ENCODE measurements at places on chromosomes 11 and 22.

DNA sequence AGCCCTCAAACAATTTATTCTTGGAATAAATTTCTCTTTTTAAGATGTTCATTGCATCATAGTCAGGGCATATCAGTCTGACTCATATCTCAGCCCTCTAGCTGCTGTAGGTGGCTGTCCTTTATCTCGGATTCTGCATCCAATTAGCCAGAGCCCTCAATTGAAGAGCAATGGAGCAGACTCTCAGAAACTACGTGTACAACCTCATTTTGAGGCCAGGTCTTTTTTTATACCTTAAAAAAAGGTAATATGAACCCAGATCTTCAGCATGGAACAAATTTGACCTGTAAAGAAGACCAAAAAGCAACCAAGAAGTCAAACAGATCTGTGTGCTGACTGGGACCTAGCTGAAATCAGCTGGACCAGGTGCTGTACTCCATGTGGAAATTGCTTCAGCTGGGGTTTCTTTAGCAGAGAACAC, 8.7 kb downstream of the OR52A5 start:
- DNase-seq, result no peak

DNA sequence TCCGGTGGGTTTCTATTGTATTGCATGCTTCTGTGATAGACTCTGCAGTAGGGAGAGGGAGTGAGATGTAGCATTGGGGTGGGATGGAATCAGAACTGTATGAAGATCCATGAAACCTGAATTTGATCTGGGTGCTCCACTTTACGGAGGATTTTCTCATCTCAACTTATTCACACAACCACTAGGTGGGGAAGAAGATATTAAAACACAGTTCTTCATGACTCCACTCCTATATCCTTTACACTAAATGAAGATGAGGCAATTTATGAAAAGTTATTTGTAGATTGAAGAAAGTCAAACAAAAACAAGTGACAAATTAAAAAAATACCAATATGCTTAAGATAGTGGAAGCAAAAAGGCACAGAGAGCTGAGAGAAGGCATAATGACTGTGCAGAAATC, 92.6 kb upstream of the PDGFD start:
- DNase-seq, result no peak

DNA sequence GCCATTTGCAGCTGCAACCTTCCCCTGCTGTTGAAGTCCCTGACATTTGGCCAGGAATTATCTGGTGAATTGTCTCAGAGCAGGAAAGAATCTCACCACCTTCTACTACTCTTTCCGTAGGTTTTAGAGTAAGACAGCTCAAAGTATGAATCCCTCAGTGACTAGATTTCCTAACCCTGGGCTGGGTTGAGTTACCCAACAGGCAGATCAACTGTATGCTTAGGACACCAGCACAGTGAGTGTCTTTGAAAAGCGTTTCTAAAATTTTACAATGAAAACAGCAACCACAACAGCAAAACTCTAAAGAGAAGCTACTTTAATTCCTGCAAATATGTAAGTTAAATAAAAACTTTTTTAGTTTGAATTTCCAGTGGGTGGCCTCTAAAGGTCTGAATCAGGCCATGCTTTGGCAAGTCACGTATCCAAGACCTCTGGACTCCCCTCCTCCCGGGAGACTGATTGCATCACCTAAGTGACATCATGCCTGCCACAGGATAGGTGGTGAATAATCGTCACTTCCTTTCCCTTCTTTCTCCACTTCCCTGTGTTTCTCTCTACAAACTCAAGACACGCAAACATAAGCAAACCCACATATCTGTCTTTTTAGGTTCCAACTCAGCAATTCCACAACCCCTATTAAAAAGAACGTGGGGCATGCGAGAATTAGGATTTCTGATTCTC, 7.8 kb downstream of the OR8B12 start:
- no peak for DNase-seq

DNA sequence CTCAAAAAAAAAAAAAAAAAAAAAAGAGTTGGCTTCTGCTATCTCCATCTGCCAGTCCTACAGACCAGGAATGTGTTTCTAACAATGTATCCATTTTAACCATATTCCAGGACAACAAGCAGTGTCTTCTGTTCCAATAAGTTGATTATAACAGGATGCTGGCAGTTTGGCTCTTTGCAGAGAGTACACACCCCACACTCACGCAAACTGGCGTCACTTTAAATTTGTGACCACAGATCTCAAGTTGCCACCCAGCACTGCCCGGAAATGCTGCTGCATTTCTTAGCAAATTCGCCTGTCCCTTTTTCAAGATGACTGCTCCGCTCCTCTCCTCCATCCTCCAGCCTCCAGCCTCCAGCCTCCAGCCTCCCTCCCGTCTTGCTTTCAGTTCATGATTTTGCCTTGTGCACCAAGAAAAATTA, 44.3 kb downstream of the SCGB1A1 start:
- DNase-seq, result no peak

DNA sequence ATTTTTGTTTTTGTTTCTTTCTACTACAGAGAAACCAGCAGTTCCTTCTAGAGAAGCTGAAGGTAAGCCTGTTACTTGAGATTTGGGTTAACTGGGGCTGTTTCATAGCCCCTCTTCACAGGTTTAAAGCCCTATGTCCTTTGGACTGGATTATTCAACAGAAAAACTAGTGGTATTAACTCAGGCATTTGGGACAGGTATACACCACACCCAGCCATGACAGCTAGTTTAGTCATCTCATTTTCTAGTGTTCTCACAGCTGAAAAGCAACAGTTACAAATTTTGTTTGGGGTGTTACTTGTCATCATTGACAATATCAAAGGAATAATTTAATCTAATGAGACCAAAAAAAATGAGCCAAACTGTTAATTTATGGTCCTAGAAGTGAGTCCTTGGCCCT, 14.0 kb downstream of the LAYN start:
- no peak for DNase-seq

GRCh38 chr22:36814801-36815200, 2.0 kb downstream of the PVALB start:
- DNase-seq, result no peak

DNA sequence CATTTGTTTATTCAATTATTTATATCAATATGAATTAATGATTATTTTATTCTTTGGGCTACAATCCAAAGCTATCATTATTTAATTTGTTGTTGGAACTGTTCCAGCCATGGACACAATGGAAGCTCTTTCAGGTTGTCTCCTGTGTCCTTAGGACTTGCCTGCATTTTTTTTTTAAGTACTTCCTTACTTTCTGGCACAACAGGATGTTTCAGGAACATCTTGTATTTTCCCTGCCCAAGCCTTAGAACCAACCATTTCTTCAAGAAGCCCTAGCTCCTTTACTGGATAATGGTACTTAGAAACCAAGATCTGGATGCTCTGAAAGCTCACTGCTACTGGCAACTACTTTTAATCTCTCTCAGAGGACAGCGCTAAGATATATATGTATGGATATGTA, 57.8 kb upstream of the CLNS1A start:
- DNase-seq, result no peak

DNA sequence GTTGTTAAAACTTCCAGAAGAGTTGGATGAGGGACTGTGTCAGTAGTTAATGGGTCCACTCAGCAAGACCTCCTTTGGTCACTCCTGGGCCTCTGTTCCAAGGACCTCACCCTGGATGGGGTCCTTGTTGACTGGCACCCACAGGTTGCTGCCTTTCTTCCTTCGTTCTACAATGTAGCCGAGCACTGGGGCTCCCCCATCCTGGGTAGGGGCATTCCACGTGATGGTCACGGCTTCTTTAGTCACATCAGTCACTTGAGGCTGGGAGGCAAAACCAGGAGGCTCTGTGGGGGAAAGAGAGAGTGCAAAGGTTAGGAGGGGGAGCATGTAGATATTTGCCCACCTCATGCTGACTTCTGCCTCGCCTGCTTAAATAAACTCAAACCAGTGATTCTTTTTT, 12.0 kb downstream of the TMEM86A start:
- DNase-seq, result no peak

DNA sequence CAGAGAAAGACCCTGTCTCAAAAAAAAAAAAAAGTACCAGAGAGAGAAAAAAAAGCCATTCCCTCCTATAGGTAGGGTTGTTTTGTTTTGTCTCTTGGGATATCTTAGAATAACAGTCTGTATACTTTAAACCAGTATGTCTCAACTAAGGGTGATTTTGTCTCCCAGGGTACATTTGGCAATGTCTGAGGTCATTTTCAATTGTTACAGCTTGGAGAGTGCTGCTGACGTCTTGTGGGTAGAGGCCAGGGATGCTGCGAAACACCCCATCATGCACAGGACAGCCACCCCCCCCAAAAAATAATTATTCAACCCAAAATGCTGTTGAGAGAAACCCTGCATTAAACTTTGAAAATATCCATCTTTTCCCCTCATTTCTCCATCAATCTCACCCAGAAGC, 56.1 kb upstream of the CRTAM start:
- DNase-seq, result no peak

GRCh38 chr11:98572941-98573340, 447.8 kb upstream of the CNTN5 start:
- DNase-seq, result no peak

DNA sequence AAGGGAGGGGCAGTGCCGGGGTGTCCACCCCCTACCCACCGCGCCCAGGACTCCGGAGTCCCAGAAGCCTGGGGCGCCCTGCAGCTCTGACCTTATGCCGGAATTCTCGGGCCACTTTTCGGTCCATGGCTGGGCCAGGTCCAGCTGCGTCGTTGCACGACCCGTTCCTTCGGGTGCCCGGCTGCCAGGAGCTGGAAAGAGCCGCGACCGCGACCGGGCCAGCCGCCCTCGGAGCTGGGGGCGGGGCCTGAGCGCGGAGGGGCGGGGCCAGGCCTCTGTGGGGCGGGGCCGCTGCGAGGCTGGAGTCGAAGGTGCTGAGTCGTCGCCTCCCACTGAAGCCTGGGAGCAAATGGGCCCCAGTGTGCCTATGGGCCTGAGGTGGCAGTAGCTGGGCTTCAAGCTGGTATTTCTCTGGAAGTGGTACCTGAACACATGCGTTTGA, at the start of gene USH1C:
USH1C (minus strand) TSS at position 236 of the 442 bp plus-strand sequence; CDS start at position 127, 109 bp downstream.
- DNase-seq, result peak; percentile 35

- no peak for DNase-seq
Measured at GRCh38 chr11:2460540-2461252, 15.9 kb downstream of the KCNQ1 start.

DNA sequence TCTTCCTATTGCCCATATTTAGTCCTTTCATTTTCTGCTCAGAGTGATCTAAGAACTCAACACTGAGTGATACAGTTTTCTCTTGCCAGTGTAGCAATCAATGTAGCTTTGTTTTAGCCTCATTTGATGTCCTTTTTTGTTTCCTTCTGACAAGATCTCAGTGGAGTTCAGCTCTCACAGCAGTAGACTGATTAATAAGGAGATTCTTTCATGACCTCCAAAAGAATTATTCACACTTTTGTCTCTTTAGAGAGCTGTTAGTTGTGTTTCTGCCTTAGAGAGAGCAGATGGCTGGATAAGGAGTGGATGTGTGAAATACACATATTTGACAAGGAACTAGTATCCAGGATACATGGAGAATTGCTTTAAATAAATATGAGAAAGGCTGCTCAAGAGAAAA, 6.6 kb upstream of the TMEM225 start:
- no peak for DNase-seq

DNA sequence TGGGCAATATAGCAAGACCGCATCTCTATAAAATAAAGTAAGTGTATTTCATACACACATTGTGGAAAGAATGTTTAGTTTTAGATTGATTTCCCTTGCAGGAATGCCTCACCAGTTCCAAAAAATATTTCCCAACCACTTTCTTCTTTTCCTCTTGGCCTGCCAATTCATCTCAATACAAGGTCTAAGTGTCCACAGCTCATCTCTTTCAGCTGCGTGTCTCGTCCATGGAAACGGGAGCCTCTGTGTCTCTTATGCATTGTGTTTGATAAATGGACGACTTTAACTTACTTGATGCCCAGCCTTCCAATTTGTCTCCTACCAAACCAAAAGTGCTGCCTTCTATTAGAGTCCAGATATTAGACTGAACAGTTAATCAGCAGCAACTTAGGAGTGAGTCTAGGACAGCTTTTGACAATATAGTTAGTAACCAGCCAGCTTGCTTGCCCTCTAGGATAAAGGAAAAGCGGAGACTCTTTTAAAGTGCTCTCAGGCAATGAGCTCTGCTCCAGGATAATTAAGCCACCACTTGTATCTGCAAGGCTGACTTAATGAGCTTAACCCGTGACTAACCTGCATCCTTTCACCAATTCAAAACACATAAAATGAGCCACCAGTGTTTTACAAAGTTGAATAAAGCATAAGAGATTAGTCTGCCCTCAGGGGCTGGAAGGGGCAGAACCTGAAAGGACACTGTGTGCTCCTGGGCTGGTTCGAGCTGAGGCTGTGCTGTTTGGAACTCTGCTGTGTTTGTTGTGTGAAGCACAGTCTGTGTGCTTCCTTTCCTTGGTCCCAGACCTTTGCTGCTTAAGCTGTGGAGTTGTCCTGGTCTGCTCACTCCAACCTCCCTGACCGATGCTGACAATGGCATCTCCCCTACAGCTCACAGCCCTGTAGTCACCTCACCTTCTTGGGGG, 27.5 kb downstream of the FBXO7 start:
- DNase-seq, result peak; percentile 71

GRCh38 chr22:22935546-22936157, 48.0 kb downstream of the IGLL5 start:
- DNase-seq, result no peak

GRCh38 chr11:130146796-130147195, 12.8 kb upstream of the ST14 start:
- no peak for DNase-seq

GRCh38 chr22:37739035-37739434, 42.2 kb downstream of the TRIOBP start:
- peak; percentile 53 for DNase-seq

DNA sequence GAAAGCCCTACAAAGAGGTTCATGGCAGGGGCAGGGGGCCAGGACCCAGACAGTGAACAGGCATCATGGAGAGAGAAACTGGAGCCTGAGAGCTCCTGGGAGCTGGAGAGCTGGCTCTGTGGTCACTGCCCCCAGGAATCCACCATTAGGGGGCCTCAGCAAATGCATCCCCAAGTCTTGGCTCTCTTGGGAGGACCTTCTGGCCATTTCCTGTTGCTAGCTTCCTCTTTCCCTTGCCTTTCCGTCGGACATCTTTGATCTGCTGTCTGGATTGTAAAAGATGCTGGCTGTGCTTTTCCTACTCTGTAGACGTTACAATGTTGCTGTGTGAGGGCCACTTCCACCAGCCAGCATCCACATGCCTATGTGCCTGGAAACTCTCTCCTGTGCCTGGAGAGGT, 7.1 kb upstream of the CRYBB2 start:
- DNase-seq, result no peak

DNA sequence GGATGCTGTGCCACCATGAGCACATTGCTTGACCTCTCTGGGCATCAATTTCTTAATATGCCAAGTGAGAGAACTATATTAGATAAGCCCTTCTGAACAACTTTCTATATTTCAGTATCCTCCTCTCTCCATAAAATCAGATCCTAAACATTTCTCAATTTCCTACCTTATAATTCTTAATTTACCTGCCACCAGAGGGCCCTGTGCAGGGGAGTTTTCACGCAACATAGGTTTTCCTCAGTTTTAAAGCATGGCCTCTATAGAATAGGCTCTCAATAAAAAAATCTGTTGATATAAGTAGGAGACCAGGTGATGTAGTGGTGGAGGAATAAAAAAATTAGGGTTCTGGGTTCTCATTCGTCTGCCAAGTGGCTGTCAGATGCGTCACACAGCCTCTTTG, 83.7 kb upstream of the DBX1 start:
- no peak for DNase-seq
